ENCODE measurements at places on chromosomes 3 and 15. TPM values are rescaled to one million over a fixed set of nuclear protein-coding genes. Genes with fewer than 3 reads are reported as not detected.

GRCh38 chr15:68599153-68599545 is 20.4 kb downstream of the CORO2B start:
- no peak for DNase-seq

DNA sequence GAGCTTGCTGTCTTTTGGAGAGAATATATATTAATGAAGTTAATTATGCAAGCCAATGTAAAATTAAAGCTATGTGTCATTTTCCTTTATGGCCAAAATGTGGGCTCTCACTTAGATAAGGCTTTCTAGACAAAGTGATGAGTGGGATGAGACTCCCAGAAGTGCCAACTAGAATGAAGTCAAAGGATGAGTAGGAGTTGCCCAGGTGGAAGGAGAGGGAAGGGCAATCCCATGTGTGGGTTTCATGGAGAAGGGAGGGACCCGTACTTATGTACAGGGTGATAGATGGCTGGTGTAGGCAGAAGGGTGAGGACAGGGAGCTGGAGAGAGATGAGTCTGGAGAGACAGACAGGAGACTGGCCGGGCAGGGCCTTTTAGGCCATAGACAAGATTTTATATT is 239.2 kb downstream of the THRB start:
- DNase-seq = no peak

GRCh38 chr15:70102827-70103226 is 5.1 kb upstream of the TLE3 start:
- DNase-seq = no peak

GRCh38 chr3:189076449-189076848 is 95.3 kb upstream of the TPRG1 start:
- DNase-seq = no peak

GRCh38 chr3:122919291-122919610 is 108.3 kb downstream of the SEMA5B start:
- DNase-seq = no peak

DNA sequence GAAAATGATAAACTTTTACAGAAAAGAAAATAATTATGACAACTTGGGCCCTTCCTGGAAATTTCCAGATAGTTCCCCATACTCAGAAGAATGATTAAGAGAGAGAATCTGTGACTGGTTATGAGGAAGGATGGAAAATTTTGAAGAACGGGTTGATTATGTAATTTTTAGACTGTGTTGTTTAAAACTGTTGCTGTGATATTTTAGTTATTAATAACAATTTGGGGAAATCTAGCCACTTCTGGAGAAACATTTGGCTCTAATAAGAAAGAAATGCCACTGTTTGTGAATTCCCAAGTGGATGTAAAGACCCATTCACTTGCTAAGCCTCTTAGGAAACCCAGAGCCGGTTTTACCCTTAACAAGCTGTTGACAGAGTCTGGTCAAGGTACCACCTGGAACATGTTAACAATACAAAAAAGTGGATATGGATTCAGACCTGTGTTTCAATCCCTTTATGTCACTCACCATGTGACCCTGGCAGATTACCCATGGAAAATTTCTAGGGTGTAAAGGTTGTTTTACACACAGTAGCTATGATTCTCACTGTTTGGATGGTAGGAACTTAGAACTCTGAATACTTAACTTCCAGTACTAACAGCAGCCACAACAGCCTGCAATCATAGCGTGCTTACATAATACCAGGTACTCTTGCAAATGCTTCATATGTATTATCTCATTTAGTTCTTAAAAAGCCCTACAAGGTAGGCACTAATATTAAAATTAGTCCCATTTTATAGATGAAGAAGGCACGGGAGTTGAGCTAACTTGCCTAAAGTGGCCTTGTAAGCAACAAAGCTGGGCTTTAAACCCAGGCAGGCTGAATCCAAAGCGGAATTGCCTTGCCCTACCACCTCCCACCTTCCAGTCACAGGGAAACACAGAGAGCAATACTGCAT is 32.0 kb downstream of the ZBTB38 start:
- DNase-seq = no peak

The LPCAT4 gene
- total RNA-seq = 155 TPM
